ENCODE measurements at places on chromosomes 12 and 14. TPM values are rescaled to one million over a fixed set of nuclear protein-coding genes. Genes with fewer than 3 reads are reported as not detected.

Gene AKAP6
- total RNA-seq = 9.9 TPM

- H3K4me3 ChIP-seq = no peak overlapping the region
- H3K27ac ChIP-seq = no peak overlapping the region
- no peak for DNase-seq
- H3K36me3 ChIP-seq = no peaks in the 10 kb centered on the region
These were observed 50.0 kb upstream of the STON2 start for GRCh38 chr14:81450100-81450531.

GRCh38 chr12:107369679-107370078 is 276.3 kb upstream of the CRY1 start:
- H3K27ac ChIP-seq = no peak overlapping the region
- no peaks in the 10 kb centered on the region for H3K27me3 ChIP-seq
- H3K36me3 ChIP-seq = no peaks in the 10 kb centered on the region
- no peak overlapping the region for H3K4me3 ChIP-seq
- H3K4me1 ChIP-seq = no peaks in the 10 kb centered on the region

GRCh38 chr14:103616635-103617300 is 12.2 kb upstream of the KLC1 start:
- H3K4me3 ChIP-seq = no peak overlapping the region
- no peaks in the 10 kb centered on the region for H3K4me1 ChIP-seq
- DNase-seq = no peak
- no peaks in the 10 kb centered on the region for H3K36me3 ChIP-seq
- no peak overlapping the region for H3K27ac ChIP-seq

DNA sequence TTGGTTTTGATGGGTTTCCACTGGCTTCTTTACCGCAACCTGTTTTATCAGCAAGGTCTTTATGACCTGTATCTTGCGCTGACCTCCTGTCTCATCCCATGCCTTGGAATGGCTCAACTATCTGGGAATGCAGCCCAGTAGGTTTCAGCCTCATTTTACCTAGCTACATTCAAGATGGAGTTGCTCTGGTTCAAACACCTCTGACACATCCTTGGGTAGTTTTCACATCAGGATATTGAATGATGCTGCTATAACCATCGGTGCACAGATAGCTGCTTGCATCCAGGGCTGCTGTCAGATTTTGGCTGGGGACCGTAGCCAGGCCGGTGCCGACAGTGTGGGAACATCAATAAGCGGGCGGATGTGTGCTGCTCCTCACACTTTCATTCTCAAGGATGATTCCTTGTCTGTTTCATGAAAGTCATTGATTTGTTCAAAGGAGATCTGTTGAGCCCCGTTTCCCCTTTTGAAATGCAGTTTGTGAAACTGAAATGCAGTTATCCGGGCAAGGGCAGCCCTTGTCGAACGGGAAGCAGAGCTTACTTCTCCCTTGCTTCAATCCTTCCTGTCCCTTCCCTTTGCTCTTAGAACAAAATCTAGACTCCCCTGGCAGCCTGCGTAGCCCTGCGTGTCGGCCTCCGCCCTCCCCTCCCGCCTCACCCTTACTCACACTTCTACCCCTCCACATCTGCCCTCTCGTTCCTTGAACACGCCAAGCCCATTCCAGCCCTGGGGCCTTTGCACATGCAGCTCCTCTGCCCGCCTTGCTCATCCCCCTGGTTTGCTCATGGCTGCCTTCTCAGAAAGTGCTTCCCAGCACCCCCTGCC is 49.2 kb upstream of the NCOR2 start:
- H3K4me3 ChIP-seq = no peak overlapping the region
- DNase-seq = no peak
- peaks cover 7% of the 10 kb centered on the region for H3K4me1 ChIP-seq
- H3K27ac ChIP-seq = no peak overlapping the region
- H3K27me3 ChIP-seq = no peaks in the 10 kb centered on the region

GRCh38 chr14:65991104-65991503 is 495.1 kb upstream of the CCDC196 start:
- H3K36me3 ChIP-seq = no peaks in the 10 kb centered on the region
- no peak overlapping the region for H3K4me3 ChIP-seq
- H3K27ac ChIP-seq = no peak overlapping the region
- H3K27me3 ChIP-seq = no peaks in the 10 kb centered on the region
- H3K4me1 ChIP-seq = no peaks in the 10 kb centered on the region

GRCh38 chr12:49187184-49187583 is 1.7 kb downstream of the TUBA1A start:
- peak overlapping the region; percentile 63 for H3K4me3 ChIP-seq
- no peak overlapping the region for H3K27ac ChIP-seq
- no peaks in the 10 kb centered on the region for H3K27me3 ChIP-seq
- DNase-seq = no peak
- H3K36me3 ChIP-seq = no peaks in the 10 kb centered on the region
- H3K4me1 ChIP-seq = peaks cover 2% of the 10 kb centered on the region

DNA sequence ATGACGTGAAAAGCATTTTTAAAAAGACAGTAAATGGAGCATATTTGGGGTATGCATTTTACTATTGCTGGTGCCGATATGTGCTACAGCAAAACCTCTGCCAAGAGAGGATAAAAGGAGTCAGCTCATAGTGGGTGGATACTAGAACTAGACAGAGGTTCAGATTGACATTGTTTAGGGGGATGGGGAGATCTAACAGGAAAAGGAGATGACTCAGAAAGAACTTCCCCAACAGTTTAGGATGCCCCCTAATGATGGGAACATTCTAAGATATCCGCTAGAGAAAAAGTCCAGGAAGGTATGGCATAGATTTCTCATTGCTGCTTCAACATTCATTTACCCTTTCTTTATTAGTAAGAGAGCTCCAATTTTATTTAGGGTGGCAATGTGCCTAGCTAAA is 110.5 kb upstream of the CLEC14A start:
- no peak for DNase-seq
- H3K4me1 ChIP-seq = no peaks in the 10 kb centered on the region
- H3K36me3 ChIP-seq = no peaks in the 10 kb centered on the region
- no peaks in the 10 kb centered on the region for H3K27me3 ChIP-seq

DNA sequence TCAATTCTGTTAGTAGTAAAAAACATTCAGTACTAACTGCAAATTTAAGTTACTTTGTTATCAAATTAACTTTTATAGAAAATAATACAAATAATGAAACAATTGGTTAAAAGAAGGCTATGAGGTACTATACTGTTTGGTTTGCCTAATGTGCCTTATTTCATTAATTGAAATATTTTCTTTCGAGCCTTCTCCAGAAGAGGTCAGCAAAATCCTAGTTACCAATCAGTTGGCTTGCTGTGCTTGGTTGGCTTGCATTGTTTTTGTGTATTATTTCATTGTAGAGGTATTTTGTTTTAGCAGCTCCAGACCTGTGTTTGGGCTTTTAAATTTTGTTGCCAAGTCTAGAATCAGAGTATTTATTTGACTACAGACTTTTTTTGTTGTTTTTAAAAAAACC is 68.5 kb downstream of the AEBP2 start:
- no peaks in the 10 kb centered on the region for H3K4me1 ChIP-seq
- H3K4me3 ChIP-seq = no peak overlapping the region
- no peak overlapping the region for H3K27ac ChIP-seq
- no peaks in the 10 kb centered on the region for H3K36me3 ChIP-seq
- DNase-seq = no peak
- no peaks in the 10 kb centered on the region for H3K27me3 ChIP-seq

All from prostate gland (tissue), 2 donors.